ENCODE measurements at places on chromosomes 2 and 18. TPM values are rescaled to one million over a fixed set of nuclear protein-coding genes. Genes with fewer than 3 reads are reported as not detected.

Gene CD207
- not detected for total RNA-seq

Gene INSIG2
- total RNA-seq = 4.1 TPM

Gene TCF23
- total RNA-seq = not detected

Gene CEBPZ
- 41.5 TPM for total RNA-seq

Data from bronchial smooth muscle cell (primary cell).